Activated T-helper 1 cell treated with anti-CD3 and anti-CD28 coated beads, Interleukin-2, amount 50 U/mL, for 16 hours (primary cell): ENCODE measurements at places on chromosomes 13 and 19.

DNA sequence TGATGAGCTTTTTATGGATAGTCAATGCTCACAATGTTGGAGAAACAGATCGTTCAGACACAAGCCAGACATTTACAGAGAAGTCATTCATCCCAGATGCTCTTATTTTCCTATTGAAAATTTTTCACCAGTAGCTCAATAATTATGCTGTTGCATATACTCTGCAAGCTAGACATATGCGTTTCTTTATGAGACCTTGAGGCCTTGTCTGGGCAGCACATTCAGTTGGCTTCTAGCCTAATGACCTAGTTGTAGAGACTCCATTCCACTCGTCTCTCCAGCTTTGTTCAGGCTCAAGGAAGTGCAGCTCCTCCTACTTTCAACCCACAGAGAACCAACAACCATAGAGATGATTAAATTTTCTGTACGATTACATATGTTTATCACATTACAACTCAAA, 237.7 kb downstream of the MZT1 start:
- no peak for DNase-seq

DNA sequence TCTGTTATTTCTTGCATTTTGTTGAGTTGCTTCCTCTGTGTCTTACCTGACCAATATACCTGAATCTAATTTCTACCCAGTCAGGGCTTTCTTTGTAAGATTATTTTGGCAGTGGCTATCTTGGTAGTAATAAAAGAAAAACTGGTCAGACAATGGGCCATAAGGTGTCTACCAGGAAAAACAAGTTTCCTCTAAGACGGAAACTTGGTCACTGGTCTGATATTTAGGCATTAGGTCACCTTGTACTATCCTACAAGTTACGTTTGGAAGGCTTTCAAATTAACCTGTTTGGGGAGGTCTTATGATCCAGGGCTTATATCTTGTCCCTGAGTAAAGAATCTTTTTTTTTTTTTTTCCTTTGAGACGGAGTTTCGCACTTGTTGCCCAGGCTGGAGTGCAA, 9.2 kb downstream of the ZNF823 start:
- no peak for DNase-seq

GRCh38 chr19:39996218-39996810, 546 bp upstream of the ZNF546 start:
- DNase-seq: no peak

DNA sequence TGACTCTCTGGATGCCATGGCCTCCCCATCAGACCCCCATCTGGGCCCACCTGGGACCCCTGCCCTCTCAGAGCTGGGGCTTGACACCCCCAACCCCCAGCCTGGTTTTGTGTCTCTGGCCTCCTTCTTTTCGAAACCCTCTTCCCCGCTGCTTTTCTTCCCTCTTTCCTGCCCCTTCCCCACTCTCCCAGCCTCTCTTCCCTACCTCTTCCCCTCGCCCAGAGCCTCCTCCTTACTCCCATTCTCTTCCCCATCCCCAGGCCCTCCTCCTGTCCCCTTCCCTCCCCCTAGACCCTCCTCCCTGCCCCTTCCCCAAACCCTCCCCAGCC, 2.1 kb downstream of the TNFSF9 start:
- no peak for DNase-seq

DNA sequence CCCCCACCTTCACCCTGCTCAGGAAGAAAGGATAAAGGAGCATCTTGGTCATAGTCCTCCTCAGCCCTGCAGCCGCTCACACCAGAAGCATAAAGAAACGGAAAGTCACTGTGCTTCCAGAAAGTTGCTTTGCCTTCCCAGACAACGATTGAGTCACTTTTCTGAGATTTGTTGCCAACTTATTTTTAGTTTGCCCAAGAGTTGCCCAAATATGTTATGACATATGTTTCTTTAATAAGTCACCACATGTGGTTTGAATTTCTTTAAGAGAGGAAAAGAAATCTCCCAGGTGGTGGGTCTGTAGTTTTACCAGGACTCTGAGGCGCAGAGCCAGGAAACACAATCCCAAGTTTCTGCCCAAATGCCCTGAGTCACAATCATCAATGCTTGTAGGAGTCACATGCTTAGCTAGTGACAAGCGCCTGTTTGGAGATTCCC, 63.4 kb upstream of the LRCH1 start:
- no peak for DNase-seq

- DNase-seq: no peak
Measured at GRCh38 chr13:83167203-83167602, 715.1 kb downstream of the SLITRK1 start.

- DNase-seq: no peak
Measured at GRCh38 chr13:33057019-33057780, 41.0 kb downstream of the KL start.

DNA sequence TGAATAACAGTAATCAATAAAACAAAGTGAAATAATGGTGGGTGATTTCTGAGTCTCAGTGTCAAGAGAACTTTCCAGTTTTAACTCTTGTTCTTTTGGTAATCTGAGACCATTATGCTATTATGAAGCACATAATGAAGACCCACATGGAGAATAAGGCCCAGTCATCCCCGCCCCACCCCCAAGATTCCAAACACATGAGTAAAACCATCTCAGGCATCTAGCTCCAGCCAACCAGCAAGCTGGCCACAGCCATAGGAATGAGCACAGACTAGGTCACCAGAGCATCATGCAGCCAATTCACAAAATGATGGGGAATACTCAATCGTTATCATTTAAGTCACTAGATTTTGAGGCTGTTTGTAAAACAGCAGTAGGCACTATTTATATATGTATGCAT, 1769.0 kb upstream of the PCDH20 start:
- no peak for DNase-seq

- no peak for DNase-seq
Measured at GRCh38 chr13:75748874-75749273, 112.7 kb downstream of the LMO7 start.

DNA sequence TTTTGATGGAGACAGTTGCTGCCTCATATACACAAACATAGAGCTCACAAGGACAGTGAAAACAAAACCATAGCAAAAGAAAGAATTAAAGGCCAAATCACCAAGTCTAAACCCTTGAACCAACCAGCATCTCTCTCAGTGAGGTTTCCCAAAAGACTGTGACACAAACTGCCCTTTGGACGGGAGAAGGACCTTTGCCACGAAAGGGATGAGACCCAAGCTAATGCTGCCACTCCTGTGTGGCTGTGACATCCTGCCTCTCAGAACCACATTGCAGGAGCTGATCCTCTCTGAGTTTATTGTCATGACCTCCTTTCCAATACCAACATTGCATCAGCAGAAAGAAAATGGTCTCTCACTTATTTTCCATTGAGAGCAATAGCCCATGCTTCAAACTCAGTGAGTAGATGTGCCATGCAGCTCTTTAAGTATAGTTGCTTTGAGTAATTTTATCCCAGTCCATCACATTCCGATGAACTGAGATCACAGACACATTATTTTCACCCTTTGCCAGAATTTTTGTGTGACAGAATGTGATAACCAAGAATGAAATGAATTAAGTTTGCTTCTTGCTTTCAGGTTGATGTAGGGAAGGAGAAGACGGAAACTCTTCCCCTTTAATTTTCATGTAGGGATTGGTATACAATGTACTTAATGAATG, 133.5 kb upstream of the IRS2 start:
- DNase-seq: no peak

- DNase-seq: no peak
Measured at GRCh38 chr13:81714513-81714912, 1373.6 kb upstream of the SPRY2 start.

DNA sequence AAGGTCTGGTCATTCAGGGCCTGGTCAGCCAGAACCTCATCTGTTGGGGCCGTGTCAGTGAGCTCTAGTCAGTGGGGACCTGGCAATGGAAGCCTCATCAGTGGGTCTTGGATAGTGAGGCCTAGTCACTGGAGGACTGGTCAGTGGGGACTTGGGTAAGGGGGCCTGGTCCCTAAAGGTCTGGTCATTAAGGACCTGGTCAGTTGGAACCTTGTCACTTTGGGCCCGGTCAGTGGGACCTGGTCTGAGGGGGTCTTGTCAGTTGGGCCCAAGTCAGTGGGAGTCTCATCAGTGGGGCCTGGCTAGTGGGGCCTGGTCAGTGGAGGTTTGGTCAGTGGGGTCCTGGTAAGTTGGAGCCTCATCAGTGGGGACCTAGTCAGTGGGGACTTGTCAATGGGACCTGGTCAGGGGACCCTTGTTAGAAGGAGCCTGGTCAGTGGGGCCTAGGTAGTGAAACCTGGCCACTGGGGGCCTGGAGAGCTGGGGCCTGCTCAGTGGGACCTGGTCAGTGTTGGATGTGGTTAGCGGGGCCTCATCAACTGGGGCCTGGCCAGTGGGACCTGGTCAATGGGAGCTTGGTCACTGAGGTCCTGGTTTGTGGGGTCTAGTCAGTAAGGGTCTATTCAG, 43.7 kb upstream of the TPM4 start:
- no peak for DNase-seq

DNA sequence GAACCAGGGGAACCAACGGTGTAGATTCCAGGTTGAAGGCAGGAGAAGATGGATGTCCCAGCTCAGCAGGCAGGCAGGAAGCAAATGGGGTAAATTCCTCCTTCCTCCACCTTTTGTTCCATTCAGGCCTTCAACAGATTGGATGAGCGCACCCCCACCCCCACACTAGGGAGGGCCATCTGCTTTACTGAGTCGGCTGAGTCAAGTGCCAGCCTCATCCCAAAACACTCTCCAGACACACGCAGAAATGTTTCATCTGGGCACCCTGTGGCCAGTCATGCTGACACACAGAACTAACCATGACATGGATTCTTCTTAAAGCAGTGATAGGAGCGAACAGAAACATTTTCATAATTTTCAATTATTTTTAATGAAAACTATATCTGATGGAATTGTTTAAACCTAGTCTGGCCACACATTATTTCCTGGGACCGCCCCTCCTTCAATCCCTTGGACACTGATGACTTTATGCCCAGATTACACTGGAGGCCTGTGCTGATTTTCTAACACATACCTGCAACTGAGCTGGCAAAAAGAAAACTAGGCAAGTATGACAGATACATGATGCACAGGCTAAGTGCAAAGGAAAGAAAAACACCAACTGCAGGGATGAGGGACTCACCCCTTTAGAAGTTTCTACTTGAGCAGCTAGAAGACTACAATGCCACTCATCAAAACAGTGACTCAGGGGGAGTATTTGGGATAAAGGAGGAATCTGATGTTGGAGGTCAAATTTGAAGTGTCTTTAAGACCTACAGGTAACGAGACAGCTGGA, 154.2 kb downstream of the TNFRSF19 start:
- DNase-seq: no peak

DNA sequence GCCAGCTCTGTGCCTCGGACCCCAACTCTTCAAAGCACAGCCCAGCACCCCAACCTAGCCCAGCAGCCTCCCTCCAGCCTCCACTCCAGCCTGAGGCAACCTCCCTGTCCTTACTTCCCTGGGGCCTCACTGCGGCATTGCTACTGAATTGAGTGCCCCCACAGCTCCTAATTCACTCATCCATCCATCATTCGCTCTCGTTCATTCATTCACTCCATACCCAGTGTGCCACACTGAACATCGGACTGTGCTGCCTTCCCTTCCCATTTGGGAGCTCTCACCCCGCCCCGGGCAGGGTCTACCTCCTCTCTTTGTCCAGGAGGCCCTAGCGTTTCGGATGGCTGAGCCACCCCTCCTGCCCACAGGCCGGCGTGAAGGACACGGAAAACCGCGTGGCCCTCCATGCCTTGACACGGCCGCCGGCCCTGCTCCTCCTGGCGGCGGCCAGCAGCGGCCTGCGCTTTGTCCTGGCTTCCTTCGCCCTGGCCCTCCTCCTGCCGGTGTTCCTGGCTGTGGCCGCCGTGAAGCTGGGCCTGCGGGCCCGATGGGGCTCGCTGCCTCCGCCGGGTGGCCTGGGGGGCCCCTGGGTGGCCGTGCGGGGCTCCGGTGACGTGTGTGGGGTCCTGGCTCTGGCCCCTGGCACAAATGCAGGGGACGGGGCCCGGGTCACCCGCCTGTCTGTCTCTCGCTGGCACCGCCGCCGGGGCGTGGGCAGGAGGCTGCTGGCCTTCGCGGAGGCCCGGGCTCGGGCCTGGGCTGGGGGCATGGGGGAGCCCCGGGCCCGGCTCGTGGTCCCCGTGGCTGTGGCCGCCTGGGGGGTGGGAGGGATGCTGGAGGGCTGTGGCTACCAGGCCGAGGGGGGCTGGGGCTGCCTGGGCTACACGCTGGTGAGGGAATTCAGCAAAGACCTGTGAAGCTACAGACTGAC, 1.3 kb downstream of the NAT14 start:
- DNase-seq: no peak

- DNase-seq: no peak
Measured at GRCh38 chr13:47067306-47067705, 170.5 kb upstream of the HTR2A start.

DNA sequence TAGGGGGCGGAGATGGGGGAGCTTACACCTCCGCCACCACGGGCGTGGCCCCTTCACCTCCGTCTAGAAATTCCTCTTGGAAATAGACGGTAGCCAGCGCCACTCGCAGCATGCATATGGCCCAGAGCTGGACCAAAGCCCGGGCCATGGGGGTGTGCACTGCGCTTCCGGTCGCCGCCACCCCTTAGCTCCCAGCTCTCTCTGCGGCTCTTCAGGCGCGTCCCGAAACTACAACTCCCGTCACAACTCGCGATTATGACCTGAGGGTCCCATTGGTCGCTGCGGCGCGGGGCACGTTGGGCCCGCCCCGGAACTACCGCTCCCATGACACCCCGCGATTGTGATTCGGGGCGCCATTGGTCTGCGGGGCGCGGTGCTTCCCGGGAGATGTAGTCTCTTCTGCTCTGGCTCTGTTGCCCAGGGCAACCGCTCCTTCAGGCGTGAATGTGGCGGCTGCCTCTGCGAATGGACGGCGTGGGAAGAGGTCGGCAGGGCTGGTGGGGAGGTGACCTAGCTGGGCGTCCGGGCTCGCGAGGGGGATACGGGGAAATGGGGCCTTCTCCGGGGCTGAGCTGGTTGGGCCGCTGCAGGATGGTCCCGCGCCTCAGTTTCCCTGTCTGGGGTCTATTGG, at the start of the genes C19orf44 and CALR3:
C19orf44 (plus strand) TSS at position 413 of the 631 bp plus-strand sequence. CDS start 4,399 bp downstream, outside the sequence.
CALR3 (minus strand) TSS at position 186 of the 631 bp plus-strand sequence; CDS start at position 148, 38 bp downstream.
- peak; percentile 93 for DNase-seq

DNA sequence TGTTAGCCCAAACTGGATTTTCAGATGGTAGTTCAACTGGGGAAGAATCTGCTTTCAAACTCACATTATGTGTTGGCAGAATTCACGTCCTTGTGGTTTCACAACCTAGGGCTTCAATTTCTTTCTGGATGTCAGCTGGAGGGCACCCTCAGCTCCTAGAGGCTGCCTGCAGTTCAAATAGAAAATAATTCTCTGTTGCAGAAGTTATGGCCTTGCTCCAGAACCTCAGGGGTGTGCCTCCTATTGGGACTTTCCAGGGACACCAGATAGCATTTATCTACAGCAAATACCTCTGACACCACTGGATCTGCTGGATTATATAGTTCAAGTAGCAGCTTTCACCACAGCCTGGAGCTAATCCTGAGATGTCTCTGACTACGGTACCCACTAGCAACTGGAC, 11.8 kb upstream of the RB1 start:
- no peak for DNase-seq

DNA sequence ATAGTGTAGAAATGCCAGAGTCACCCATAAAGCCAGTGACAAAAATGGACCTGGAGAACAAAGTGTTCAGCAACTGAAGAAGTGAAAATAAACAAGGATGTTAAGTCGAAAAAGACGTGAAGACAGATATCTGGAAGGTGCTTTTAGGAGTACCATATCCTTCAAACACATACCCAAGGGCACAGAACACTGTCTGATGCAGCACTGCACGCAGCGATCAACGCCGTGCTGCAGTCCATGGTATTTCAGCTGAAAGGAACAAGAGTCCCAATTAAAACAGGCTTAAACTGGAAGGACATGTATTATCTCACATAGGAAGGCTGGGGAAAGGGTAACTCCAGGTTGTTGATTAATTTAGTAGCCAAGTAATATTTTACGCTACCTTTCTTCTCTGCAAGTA, 108.2 kb downstream of the SGCG start:
- no peak for DNase-seq

GRCh38 chr19:42228641-42229040, 8.5 kb downstream of the ZNF526 start:
- no peak for DNase-seq

- DNase-seq: no peak
Measured at GRCh38 chr13:79187917-79188690, 218.0 kb downstream of the RBM26 start.
